T-helper 2 cell (primary cell): ENCODE measurements at places on chromosomes 12 and 14.

- DNase-seq: no peak
Measured at GRCh38 chr12:130868412-130868811, 3.5 kb upstream of the RAN start.

GRCh38 chr12:105947906-105948305 lies 190.8 kb downstream of the NUAK1 start:
- no peak for DNase-seq

DNA sequence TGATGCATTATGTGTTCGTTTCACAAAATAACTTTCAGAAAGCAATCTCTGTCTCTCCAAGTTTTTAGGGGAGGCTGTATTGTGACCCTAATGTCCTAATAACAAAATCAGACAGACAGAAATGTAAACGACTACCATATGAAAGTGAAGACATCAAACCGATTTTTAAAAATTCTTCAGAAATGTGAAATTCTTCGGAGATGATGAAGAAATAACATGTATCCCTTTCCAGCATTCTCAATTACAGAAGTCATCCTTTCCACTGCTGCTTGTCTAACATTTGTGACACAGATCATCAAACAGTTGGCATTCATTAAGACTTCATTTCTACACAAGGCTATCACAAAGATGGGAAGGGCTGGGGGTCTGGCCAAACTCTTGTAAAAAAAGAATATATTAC lies 41.0 kb downstream of the DMAC2L start:
- DNase-seq: no peak

DNA sequence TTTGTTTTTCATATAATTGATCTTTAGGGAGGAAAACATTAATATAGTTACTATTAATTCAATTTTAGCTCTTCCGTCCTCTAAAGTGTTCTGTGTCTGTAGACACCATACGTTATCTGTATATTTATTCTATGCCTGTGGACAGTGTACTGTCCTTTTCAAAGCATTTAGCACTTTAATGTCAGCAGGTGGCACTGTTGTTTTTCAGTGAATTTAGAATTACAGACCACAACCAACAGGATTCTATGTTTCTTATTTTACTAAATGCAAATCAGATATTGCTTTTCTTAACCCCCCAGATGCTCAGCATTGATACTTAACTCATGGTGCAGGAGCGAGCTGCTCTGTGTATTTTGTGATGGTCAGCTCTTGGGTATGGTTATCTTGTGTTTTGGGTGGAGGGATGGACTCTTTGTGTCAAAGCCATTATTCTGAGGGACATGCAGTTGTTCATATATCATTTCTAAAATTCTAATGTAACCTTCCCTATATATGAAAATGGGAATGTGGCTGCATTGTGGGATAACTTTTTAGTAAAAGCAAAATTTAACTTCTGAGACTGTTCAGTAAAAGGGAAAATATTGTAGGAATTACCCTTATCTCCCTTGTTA lies 65.2 kb downstream of the PAPOLA start:
- DNase-seq: peak; percentile 45

DNA sequence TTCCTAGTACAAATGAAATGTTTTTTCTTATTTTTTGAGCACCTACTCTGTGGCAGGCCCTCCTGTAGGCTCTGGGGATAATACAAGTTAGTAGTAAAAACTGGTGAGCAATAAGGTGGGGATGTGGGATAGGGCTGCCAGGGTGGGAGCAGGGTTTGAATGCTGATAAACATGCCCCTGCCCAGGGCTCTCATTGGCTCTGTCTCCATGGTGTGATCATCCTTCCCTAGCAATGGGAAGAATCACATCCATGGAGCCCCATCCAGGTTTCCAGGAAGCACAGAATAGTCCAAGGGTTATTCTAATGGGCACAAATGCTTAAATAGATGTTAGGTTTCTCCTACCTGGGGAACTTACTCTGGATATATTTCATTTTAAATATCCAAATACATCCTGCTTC lies 45.5 kb downstream of the GIT2 start:
- DNase-seq: no peak

DNA sequence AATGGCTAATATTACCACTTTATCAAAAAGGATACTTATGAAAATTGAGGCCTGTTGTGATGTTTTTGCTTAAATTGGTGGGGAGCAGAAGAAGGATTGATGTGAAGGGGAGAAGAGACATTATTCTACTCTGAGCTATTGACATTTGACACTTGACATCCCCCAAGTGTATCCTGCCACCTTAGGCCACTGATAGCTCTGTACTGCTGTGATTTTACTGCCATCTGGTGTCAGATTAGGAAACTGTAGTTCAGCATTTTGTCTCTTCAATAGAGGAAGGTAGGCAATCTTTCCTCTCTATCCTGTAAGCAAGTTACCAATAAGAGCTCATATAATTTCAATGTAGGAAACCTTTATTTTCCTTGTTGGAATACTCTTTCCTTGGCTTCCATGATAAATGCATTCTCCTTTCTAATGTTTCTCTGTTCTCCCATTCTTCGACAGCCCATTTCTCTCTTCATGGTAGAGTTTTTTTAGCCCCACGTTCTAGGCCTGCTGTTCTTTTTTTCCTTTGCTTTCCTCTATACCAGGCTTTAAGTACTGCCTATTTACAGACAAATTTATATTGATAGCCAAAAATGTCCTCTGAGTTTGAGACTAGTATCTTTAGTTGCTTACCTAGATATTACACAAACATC lies 46.3 kb downstream of the PPHLN1 start:
- no peak for DNase-seq

- DNase-seq: no peak
Measured at GRCh38 chr12:42729535-42729900, 140.0 kb upstream of the PRICKLE1 start.

DNA sequence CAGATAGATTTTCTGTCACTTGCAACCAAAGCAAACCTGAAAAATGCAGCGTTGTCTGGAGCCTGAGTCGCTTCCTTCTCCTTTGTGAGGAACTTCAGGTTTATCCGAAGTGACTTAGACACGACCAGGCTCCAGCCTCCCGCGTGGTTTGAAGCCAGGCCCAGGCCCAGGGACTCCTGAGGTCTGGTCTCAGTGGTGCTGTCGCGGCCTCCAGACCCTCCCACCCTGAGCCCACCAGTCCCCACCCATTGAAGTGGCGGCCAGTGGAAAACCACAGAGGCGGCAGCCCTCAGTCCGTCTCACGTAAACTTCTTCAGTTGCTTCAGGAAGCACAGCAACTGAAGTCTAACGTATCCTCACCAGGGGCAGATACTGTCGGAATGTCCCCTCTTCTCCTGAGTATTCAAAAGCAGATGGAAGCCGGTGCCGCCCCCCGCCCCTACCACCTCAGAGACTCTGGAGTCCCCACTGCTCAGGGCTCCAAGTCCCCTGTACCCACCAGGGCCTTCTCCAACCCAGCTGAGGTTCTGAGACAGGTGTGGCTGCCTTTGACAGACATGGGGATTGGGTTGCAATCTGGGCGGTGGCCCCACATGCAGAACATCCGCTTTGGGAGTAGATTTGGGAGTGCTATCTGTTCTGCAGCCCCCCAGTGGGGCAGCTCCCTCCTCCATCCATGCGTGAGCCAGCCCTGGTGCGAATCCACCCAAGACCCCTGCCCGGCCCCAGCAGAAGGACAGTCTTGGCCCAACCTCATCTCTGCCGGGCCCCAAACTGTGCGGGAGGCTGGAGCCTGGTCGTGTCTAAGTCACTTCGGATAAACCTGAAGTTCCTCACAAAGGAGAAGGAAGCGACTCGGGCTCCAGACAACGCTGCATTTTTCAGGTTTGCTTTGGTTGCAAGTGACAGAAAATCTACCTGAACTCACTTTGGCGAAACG lies 26.6 kb upstream of the GALNT9 start:
- no peak for DNase-seq

GRCh38 chr12:104357421-104357952 lies 53.9 kb downstream of the EID3 start:
- no peak for DNase-seq

- no peak for DNase-seq
Measured at GRCh38 chr14:94748667-94749347, 21.1 kb downstream of the GSC start.

GRCh38 chr12:94769776-94770759 lies 119.7 kb upstream of the TMCC3 start:
- DNase-seq: no peak

GRCh38 chr12:52587563-52587962 lies 13.7 kb downstream of the KRT72 start:
- no peak for DNase-seq

DNA sequence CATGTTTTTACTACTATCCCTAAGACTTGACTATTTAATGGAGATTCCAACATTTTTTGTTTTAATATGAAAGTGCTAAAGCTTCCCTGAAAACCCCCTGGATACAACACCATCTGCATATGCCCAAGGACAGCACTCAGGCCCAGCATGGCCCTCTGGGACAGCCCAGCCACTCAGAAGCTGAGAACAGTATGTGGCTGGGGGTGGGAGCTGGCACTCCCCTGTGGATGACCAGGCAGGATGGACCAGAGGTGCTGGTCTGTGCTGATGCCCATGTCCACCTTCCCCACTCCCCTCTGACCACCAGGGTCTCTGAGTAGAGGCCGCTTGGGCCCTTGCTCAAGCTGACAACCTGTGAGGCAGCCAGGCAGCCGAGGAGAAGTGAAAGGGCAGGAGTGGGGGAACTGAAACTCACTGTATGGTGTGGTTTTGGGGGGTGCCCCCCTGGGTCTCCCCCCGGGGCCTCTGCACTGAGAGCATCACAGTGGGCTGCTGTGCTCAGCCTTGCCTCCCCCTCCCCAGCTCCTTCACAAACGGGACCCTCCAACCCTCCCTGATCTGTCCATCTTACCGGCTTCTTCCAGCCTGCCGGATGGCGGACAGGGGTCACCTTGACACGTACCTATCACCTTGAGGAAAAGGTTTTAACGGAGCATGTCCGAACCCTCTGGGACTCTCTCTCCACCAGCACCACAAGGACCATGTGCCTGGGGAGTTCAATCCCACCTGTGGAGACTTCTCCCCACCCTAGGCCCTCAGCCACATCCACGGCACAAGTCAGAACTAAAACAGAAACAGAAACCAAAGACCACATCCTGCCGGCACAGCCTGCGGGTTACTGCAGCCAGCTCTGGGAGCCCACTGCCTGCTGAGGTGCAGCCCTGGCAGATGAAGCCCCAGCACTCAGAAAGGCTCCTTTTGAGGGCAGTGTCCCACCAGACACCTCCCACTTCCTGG lies at the start of gene TMEM229B:
TSS of gene TMEM229B (minus strand) at position 785 of the 957 bp plus-strand sequence. CDS start 14,798 bp downstream, outside the sequence.
- DNase-seq: peak; percentile 77

GRCh38 chr12:54159140-54159539 lies 29.6 kb downstream of the SMUG1 start:
- no peak for DNase-seq

- no peak for DNase-seq
Measured at GRCh38 chr12:25710128-25710527, 157.0 kb upstream of the LMNTD1 start.

- no peak for DNase-seq
Measured at GRCh38 chr14:55614304-55614703, 34.3 kb downstream of the KTN1 start.

GRCh38 chr14:95763875-95764274 lies 50.0 kb upstream of the TCL1A start:
- no peak for DNase-seq

GRCh38 chr14:85423889-85424288 lies 106.1 kb upstream of the FLRT2 start:
- DNase-seq: no peak

DNA sequence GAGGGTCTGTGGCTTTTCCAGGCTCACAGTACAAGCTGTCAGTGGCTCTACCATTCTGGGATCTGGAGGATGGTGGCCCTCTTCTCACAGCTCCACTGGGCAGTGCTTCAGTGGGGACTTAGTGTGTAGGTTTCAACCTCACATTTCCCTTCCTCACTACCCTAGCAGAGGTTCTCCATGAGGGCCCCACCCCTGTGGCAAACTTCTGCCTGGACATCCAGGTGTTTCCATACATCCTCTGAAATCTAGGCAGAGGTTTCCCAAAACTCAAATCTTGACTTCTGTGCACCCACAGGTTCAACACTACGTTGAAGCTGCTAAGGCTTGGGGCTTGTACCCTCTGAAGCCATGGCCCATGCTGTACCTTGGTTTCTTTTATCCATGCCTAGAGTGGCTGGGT lies 40.3 kb downstream of the KTN1 start:
- DNase-seq: no peak

- DNase-seq: no peak
Measured at GRCh38 chr12:41014643-41015020, 173.5 kb upstream of the PDZRN4 start.

- DNase-seq: no peak
Measured at GRCh38 chr12:96698521-96698920, 208.5 kb upstream of the NEDD1 start.

DNA sequence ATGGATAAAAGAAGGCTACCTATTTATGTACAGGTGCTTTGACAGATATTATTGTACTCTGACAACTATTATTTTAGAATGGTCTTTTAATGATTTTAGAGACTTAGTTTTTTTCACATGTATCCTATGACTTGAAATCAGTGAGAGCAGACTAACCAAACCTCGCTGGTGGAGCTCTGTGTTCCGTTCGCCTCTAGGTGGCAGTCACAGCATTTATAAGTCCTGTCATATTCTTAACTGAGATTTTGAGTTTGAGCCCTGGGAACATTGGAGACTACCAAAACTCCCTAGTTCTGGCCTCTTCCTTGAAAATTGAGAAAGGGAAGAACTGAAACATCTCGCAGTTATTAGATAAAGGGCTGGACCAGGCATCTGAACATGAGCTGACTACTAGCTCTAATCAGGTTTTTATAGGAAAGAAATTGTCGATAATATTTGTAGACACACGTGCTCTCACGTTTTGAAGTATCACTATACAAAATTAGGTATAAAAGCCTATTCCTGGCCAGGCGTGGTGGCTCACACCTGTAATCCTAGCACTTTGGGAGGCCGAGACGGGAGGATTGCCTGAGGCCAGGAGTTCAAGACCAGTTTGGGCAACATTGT lies 48.3 kb downstream of the TTLL5 start:
- DNase-seq: no peak

- DNase-seq: no peak
Measured at GRCh38 chr12:53558631-53559030, 51.3 kb upstream of the NPFF start.

DNA sequence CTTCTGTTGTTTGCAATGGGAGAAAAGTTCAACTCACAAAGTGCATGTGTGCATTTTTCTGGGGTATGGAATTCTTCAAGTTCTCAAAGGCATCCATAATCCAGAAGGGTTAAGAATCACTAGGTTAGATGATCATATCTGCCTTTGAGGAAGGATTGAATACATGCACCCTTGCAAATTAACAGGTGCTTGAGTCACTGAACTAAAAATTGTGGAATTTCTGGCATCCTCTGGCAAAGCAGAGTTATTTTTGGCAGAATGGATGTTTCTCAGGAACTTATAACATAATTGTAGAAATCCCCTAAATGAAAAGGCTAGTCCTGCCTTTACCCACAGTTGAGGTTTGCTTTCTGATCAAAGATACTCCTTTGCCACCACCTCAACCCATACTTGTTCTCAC lies 136.5 kb upstream of the DYRK2 start:
- DNase-seq: no peak

GRCh38 chr12:49783917-49784676 lies 42.7 kb downstream of the TMBIM6 start:
- DNase-seq: no peak

GRCh38 chr12:4034921-4035320 lies 161.7 kb upstream of the PARP11 start:
- no peak for DNase-seq
